ENCODE measurements at places on chromosomes 7 and 10. TPM values are rescaled to one million over a fixed set of nuclear protein-coding genes. Genes with fewer than 3 reads are reported as not detected.

The CALCR gene
- total RNA-seq, result not detected

The HTR5A gene
- total RNA-seq, result 0.94 TPM

The ITPRID1 gene
- 5.3 TPM for total RNA-seq

The ZNF503 gene
- 1.9 TPM for total RNA-seq

Data from parietal lobe (tissue), 2 donors.